ENCODE measurements at places on chromosomes 12 and 14. TPM values are rescaled to one million over a fixed set of nuclear protein-coding genes. Genes with fewer than 3 reads are reported as not detected.

DNA sequence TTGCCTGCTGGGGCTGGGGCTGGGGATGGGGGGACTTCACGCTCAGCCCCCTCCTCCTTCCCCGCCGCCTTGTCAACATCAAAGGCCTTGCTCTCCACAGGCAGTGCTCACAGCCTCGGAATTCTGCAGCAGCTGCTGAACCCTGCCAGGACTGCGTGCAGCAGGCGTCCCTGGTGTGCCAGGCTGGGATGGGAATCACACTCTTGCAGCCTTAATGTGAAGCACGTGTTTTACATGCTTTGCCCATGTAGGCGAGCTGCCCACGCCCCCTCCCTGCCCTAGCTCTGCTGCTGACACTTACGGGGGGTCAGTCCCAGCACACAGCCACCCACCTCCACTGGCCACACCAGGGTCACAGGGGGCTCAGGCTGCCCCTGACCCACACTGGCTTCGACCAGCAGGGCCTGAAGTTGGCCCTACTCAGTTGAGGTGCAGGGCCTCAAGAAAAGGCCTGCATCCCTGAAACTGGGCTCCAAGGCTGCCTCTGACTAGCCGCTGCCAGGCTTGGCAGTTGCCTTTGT is 276.2 kb upstream of the RTL1 start:
- no peak for DNase-seq

- DNase-seq, result no peak
Measured at GRCh38 chr12:91225316-91225715, 42.7 kb upstream of the DCN start.

Gene TBX5
- total RNA-seq, result 20.8 TPM

GRCh38 chr12:77893918-77894317 is 63.2 kb downstream of the NAV3 start:
- no peak for DNase-seq

GRCh38 chr12:115506822-115507559 is 770.5 kb downstream of the MED13L start:
- no peak for DNase-seq

Gene SPRYD4
- total RNA-seq, result 2.5 TPM

GRCh38 chr12:6452245-6452943 is 552 bp downstream of the TAPBPL start:
- no peak for DNase-seq

Gene INHBC
- total RNA-seq, result not detected

Gene SIX6
- total RNA-seq, result not detected

DNA sequence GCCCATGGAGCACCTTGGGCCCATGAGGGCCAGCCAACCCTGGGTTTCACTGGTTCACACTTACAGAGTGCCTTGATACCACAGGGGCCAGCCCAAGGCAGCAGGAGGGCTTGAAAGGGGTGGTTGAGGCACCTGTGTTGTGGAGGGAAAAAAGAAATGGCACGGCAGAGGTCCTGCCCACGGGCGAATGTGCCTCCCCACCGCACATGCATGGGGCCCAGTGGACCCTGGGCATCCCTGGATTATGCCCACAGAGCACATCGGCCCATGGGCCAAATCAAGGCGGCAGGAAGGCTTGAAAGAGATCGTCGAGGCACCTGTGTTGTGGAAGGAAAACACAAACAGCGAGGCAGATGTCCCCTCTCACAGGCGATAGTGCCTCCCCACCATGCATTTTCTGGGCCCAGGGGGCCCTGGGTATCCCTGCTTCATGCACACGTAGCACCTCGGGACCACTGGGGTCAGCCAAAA is 378.1 kb downstream of the ALG10 start:
- no peak for DNase-seq

Measured in lung (tissue), 17 donors.